ENCODE measurements at places on chromosomes 4 and X. TPM values are rescaled to one million over a fixed set of nuclear protein-coding genes. Genes with fewer than 3 reads are reported as not detected.

- DNase-seq = no peak
Observed at GRCh38 chr4:185730849-185731608, 81.0 kb downstream of the SORBS2 start.

MTMR8 gene
- 0.12 TPM for total RNA-seq

DNA sequence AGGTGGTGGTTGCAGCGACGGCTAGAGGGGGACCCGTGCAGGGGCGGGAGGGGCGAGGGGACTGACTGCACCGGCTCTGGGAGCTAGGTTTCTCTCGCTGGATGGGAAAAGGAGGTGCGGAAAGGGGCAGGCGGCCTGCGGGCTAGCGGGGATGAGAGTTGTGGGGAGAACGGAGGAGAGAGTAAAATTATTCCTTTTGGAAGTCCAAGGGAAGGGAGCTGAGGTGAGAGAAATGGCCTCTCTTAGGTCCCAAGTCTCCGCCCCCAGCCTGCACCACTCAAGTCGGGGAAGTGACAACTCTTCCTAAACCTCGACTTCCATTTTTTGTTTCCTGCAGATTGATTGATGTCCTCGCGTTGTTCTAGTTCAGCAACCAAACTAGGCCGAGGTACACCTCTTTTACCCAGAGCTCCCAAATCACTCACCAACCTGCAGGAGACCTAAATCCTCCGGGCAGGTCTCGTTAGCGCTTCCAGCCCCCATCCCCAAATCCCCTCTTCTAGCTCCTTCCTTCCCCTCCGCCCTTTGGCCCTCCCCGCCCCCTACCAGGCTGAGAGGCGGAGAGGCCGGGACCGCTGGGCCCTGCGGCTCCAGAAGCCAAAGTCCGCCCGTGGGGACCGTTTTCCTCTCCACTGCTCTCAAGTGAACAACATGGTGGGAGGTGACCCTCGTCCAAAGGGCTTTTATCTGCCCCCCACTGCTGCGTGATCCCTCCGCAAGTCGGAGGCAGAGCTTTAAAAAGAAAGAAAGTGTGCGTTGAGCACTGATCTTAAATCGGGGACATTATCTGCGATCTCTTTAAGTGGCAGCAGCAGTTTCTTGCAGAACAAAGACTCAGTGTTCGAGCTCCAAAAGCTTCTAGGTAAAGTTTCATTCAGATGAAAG lies 7.3 kb downstream of the PITX2 start:
- no peak for DNase-seq

LGI2 gene
- under 0.01 TPM for total RNA-seq

- no peak for DNase-seq
Observed at GRCh38 chrX:143768976-143769375, 48.4 kb upstream of the SPANXN2 start.

- no peak for DNase-seq
Observed at GRCh38 chr4:64718091-64718490, 308.8 kb upstream of the TECRL start.

DNA sequence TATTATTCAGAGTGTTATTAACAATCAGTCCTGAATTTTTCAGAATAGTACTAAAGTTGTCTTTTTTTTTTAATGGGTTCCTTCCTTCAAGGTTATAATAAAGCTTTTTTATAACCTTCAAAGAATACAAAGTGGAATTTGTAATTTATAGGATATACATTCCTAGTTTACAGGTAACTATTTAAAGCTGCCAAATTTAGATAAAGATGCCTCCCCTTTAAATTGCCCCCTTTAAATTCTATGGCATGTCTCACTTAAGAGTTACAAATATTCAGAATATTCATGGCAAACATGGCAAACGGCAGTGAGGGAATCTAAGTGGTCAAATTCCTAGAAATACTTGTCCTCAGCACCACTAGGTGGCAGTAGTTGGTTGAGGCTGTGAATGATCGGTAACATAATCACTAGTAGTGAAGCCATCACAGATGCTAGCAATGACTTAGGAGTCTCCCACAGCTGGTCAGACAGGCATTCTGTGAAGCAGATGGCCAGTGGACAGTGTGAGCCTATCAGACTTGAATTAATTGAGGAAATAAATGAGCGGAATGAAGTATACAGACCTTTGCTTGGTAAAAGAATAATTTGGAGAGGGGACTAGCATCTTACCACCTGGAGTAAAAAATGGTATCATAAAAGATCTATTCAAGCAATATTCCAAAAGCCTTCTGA lies 86.4 kb downstream of the CBR4 start:
- DNase-seq = no peak

GRCh38 chrX:12142661-12143060 lies 4.4 kb downstream of the FRMPD4 start:
- DNase-seq = no peak

SPATA18 gene
- 4.1 TPM for total RNA-seq

DNA sequence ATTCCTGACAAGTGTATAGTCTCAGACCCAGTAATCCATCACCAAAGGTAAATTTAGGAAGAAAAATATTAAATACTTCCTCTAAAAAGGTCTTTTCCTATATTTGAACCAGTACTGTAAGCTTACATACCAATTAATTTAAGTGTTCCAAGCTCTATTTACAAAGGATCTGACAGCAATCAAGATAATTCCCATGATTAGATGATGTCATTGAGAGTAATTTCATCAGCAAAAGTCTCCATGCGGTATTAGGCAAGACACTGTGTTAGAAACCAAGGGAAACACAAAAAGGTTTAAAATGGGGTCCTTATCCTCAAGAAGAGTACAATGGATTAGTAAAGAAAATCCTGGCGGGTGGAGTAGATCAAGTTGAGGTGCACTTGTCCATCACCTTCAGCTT lies 198.5 kb downstream of the PRDM5 start:
- no peak for DNase-seq

PYURF gene
- 57.2 TPM for total RNA-seq

DNA sequence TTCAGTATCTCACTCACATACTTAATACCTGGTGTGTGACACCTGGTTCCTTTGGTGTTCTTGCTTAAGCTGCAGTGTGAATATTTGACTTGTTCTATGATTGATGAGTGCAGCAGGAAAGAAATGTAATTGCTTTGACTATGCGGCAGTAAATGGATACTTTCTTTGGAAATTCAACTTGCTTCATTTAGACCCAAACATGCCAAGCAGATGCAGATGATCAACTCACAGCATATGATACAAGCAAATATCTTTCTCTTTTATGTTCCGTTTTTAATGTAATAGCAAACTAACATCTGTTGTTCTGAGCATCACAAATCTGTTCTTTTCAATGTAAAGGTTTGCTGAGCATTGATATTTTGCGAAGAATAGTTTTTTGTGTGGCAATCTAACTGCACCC lies 549.5 kb downstream of the C4orf33 start:
- no peak for DNase-seq
